ENCODE measurements at places on chromosomes 12 and 14.

GRCh38 chr12:50162230-50162629, 4.9 kb downstream of the CERS5 start:
- no peak for DNase-seq

DNA sequence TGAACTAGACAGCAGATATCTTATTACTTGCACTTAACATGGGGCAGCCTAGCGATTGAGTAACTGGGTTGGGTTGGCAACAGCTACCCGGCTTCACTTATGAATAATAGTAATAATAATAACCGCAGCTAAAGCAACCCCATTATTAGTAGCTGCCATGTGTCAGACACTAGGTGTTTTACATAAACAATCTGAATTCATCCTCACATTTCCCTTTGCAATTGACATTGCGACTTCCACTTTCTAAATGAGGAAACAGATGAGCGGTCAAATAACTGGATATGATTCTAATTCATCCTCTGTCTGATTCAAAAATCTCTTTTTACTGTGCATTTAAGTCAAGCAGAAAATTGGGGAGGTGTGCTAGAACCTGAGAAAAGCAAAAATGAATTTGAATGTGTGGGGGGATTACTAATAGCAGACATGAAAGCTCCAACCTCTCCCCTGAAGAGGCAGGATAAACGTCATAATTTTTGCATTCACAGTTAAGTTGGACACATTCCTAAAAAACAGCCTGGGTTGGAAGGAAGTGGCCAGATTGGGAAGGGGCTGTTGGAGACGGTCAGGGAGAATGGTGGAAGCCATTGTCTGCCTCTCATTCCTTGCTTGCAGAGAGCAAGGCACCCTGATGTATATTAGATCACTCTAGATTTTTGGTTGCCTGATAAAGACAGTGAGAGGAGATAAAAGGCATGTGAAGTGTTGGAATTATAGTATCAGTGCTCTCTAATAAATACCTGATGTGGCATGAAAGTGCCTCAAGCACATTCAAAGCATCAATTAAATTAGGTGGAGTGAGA, 13.1 kb downstream of the EMP1 start:
- DNase-seq = no peak

DNA sequence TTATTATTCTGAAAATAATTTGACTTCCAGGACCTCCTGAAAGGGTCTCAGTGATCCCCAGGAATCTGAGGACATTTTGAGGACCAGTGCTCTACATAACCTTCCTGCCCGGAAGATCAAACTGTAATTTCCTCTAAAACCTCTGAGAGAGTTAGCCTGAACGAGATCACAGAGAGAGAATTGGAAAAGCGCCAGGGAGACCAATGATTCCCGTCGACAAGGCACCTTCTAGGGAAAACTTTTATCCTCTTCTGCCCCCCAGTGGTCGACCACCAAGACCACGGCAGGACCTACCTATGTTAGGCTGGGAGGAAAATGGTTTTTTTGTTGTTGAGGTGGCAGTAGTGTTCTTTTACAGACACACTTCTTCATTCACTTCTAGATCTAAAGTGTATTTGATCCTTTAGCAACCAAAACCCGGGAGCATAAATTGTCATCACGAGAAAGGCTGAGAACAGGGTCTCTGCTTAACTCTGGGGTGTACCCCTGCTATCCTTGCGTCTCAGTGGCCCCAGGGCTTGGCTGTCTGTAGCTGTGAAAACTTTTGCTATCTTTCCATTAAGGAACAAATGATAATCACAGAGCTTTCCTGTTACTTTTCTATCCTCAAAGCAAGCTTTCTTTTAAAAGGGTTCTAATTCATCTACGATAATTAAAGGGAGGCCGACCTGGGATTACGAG, 62.9 kb upstream of the NID2 start:
- peak; percentile 70 for DNase-seq

DNA sequence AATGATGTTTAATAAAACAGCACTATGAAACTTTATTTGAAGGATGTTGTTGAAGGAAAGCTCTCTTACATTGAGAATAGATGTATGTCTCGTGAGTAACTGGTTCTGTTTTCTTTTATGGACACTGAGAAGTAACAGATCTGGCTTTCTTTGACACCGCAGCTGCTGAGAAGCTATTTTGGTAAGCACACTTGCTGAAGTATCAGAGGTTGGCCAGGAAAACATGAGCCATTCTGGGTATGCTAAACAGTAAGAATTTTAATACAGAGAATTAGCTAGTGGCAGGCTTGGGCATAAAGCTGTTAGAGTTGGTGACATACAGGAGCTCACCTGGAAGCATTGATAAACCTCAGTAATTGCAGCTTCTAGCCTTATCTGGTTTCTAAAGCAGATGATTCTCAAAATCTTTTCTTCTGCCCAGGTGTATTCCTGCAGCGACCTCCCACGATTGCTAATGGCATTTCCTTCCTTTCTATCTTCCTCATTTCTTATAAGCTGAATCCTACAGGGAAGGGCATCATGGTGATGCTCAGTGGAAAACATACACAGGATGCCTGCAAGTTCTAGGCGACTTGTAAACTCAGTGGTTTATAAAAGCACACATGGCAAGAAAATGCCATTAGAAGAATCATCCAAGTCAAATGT, 291.6 kb upstream of the SLC16A7 start:
- DNase-seq = no peak

GRCh38 chr12:116480210-116480810, 78.9 kb upstream of the MAP1LC3B2 start:
- DNase-seq = no peak

DNA sequence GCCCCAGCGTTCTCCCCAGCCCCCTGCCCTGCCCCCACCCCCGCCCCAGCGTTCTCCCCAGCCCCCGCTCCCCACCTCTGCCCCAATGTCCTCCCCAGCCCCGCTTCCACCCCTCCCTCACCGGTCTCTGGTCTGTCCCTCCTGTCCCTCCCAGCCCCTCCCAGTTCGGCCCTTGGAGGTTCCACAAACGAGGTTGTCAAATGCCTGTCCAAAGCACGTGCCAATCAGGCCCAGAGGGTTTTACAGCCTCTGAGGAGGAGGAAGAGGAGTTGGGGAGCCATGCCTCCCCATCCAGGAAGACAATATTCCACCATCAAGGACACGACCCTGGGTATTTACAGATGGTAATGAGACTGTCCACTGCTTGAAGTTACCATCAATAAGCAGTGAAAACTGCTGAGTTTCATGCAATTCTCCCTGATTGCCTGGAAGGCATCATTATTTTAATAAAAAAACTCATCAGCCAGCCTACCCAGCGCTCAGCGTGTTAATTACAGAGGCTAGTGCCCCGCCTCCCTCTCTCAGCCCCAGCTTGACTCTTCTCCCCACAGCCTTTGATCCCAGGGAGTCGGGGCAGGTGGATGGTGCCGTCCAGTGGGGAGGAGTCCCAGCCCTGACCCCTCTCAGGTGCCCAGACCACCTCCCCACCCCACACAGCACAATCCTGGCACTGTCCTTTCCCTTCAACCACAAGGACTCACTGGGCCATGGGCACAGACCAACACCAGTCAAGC, 30.6 kb upstream of the C14orf180 start:
- DNase-seq = no peak

GRCh38 chr14:71804992-71805391, 127.2 kb upstream of the RGS6 start:
- DNase-seq = no peak

DNA sequence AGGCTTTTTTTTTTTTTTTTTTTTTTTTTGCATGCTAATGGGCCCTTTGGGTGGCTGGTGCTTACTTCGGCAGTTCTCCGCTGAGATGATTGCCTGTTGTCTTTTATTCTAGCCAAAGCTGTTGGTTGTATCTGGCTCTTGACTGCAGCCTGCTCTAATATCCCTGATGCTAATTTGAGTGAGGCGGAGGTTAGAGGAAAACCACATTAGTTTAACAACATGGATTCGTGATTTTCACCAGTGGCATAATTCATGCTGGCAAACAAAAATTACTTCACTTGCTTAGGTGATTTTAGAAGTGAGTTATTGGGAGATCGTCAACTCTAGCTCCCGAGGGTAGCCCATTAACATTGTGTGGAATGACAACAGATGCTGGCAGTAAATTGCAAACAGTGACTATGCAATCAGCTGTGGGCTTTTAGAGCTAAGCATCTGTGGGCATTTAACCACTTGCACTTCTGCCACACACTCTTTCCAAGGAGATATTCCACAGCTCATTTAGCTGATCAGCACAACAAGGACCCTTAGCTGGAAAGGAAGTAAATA, 97.6 kb upstream of the ZDHHC17 start:
- no peak for DNase-seq

- no peak for DNase-seq
Observed at GRCh38 chr12:12427568-12427967, 70.7 kb downstream of the BORCS5 start.

- DNase-seq = no peak
Observed at GRCh38 chr14:78486081-78486480, 315.9 kb downstream of the NRXN3 start.

- no peak for DNase-seq
Observed at GRCh38 chr14:81172353-81172752, 48.4 kb downstream of the GTF2A1 start.

GRCh38 chr12:47021298-47021697, 58.1 kb upstream of the PCED1B start:
- peak; percentile 23 for DNase-seq

- no peak for DNase-seq
Observed at GRCh38 chr14:99579903-99580571, 24.0 kb downstream of the CCDC85C start.

- DNase-seq = no peak
Observed at GRCh38 chr12:6574576-6575295, 6.6 kb upstream of the NOP2 start.

GRCh38 chr12:20314328-20314727, 54.0 kb upstream of the PDE3A start:
- DNase-seq = no peak

DNA sequence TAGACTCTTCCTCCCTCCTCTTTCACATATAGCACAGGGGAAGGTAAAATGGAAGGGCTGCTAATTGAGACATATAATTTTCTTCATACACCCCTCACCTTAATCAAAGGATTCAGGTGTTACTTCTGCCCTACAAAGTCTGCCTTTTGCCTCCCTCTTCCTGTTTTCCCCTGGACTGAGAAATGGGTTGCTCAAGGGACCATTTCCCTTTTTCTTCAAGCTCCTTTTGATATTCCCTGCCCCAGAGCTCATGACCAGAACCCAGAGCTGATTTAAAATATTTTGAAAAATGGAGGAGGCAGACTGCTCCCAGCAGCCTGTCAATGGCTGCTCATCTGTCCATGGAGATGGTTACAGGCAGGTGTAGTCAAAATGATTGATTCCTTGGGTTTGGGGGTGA, 6.3 kb upstream of the PIP4K2C start:
- DNase-seq = no peak

GRCh38 chr14:95144849-95145248, 12.5 kb downstream of the DICER1 start:
- no peak for DNase-seq

DNA sequence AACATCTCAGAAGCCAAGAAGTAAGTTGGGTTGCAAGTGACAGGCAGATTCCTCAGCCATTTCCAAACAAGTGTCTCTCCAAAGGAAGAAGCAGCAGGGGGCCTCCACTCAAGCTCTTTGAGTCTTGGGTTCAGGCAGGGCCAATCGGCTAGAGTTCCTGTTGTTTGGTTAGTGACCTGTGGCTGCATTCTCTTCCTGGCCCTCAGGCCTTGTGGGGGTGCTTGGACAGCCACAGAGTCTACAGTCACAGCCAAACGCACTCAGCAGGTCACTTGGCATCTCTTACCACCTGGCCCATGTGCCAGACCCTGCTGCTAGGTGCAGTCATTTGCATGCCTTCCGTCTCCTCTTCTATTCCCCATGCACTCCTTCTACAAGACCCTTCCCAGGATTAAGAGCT, 353.9 kb downstream of the GRIN2B start:
- DNase-seq = no peak

Measured in GM13977 (cell line).